ENCODE measurements at places on chromosomes 7 and 10.

GRCh38 chr7:98281757-98282606 lies 496 bp downstream of the BRI3 start:
- no peak for DNase-seq

GRCh38 chr7:42843205-42843800 lies 68.6 kb downstream of the C7orf25 start:
- DNase-seq = no peak

DNA sequence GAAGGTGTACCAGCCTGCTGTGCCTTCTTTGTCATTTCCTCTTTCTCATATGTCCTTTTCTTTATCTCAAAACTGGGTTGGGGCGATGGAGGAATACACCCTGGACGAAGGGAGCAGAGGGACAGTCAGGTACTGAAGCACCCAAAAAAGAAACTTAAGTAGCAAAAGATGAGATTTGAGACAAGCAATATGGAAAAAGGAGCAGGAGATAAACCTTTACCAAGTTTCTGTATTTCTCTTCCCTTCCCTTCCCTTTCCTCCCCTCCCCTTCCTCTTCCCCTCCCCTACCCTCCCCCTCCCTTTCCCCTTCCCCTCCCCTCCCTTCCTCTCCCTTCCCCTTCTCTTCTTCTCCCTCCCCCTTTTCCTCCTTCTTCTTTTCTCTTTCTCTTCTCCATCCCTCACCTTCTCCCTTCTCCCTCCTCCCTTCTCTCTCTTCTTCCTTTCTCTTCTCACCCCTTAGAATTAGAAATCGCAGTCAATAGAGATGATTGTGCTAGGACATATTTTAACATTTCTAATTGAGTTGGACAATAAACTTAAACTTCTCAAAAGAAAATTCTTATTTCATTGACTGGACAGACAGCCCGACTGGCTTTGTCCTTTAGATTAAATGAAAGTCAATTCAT lies 114.7 kb upstream of the PLXDC2 start:
- DNase-seq = no peak

DNA sequence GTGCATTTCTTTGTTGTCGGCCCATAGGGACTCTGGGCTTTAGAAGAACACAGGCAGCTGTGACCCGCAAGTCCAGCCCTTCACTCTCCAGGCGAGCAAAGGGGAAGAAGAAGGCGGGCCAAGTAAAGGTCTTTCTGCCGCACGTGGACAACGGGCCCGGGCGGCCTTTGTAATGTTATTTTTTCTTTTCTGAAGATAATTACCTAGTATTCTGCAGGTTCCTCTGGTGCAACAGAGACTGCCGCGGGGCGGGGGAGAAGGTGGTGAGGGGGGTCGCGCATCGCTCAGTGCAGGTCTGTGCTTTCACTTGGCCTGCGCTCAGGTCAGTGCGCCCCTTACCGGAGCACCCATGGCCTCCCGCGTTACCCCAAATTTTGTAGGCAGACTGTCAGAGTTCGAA lies 7.1 kb upstream of the TBX20 start:
- DNase-seq = no peak

GRCh38 chr10:83274088-83274487 lies 865.2 kb upstream of the GHITM start:
- no peak for DNase-seq

DNA sequence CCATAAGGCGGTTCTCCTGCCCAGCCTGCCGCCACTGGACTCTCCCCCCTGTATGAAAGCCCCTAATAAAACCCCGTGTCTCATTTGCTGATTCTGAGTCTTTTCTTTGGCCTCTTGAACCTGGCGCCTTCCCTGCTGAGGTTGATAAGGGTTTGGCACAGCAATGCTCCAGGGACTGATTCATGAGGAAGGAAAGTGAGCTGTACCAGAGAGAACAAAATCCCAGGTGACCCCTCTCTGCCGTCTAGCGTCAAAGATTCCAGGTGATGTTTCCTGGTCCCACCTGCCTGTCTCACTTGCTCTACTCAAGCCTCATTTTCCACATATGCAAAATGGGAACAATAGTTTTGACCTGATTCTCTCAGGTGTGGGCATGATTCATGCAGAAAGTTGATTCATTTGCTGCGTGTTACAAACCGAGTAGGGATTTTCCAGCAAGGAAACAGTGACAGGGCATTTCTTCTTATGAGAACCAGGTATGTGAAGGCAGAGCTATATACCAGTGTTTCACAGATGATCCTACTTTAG lies 730.6 kb upstream of the IGFBP3 start:
- DNase-seq = no peak

GRCh38 chr7:105638334-105638733 lies 57.0 kb upstream of the EFCAB10 start:
- no peak for DNase-seq
